ENCODE measurements at places on chromosomes 2 and 18. TPM values are rescaled to one million over a fixed set of nuclear protein-coding genes. Genes with fewer than 3 reads are reported as not detected.

The PLGLB1 gene
- 0.20 TPM for total RNA-seq

- no peak overlapping the region for H3K27ac ChIP-seq
- no peaks in the 10 kb centered on the region for H3K27me3 ChIP-seq
- H3K36me3 ChIP-seq = 0 out of 3 replicates have a peak, but pooled peaks cover 11% of the 10 kb centered on the region
- H3K4me3 ChIP-seq = no peak overlapping the region
- peaks cover 10% of the 10 kb centered on the region for H3K4me1 ChIP-seq
Measured at GRCh38 chr18:80154293-80154692, 45.2 kb downstream of the ADNP2 start.

GRCh38 chr18:12441475-12442034 lies 33.8 kb downstream of the PRELID3A start:
- no peak overlapping the region for H3K27ac ChIP-seq
- H3K36me3 ChIP-seq = no peaks in the 10 kb centered on the region
- no peaks in the 10 kb centered on the region for H3K4me1 ChIP-seq

DNA sequence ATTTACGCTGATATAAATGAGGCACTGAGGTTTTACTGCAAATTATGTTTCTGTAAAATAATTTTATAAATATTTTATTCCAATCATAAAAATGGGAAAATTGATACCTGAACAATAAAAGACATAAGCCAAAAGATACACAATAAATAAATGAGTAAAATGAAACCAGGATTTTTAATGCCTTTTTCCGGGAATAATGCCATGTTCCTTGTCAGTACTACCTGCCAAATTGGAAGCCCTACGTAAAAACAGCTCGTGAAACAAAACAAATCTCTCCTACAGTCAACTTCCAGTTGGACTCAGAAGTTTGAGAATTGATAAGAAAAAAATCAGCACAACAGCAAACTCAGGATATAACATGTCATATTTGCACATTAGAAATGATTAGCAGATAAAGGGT lies 18.0 kb downstream of the GALNT3 start:
- DNase-seq = no peak
- no peaks in the 10 kb centered on the region for H3K27me3 ChIP-seq
- no peaks in the 10 kb centered on the region for H3K4me1 ChIP-seq
- no peak overlapping the region for H3K27ac ChIP-seq

DNA sequence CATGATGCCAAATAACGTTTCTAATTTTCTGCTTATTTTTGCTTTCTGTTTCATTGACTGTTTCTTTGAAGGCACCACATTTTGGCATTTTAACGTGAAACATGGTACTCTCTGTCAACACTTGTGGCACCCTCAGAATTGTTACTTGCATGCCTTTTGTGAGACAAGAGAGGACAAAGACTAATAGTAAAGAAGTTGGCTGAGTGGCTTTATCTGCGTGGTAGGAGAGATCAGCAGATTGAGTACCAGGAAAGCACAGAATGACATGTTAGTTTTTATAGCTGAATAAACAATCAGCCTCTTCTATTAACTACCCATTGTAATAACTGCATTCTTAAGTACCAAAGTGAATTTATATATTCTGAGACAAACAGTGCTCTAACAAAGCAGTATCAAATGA lies 8.6 kb downstream of the ZNF638 start:
- peaks cover 8% of the 10 kb centered on the region for H3K36me3 ChIP-seq
- H3K27ac ChIP-seq = no peak overlapping the region
- no peak overlapping the region for H3K4me3 ChIP-seq
- H3K4me1 ChIP-seq = peaks cover 53% of the 10 kb centered on the region
- no peaks in the 10 kb centered on the region for H3K27me3 ChIP-seq

The ZC3H6 gene
- total RNA-seq = 0.93 TPM

- no peak for DNase-seq
- no peaks in the 10 kb centered on the region for H3K4me1 ChIP-seq
Measured at GRCh38 chr2:23589220-23589647, 204.3 kb downstream of the KLHL29 start.

The PCARE gene
- not detected for total RNA-seq

DNA sequence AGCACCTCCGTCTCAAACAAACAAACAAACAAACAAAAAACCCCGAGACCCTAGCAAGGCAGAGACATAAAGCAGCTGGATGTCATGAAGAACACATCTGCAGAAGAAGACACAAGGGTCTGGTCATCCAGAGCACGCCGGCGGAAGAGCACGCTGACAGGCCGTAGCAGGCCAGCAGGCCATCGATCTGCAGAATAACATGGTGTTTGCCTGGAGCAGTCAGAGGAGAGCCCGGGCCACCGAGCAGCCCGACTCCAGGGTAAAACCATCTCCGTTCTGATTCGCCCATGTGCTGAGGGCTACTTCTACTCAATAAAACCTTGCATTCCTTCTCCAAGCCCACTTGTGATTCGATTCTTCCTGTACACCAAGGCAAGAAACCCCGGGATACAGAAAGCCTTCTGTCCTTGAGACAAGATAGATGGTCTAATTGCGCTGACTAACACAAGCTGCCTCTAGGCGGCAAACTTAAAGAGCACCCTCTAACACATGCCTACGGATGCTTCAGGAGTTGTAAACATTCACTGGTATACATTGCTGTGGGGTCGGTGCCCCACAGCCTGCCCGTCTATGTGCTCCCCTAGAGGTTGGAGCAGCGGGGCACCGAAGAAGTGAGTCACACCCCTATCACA lies 549.8 kb upstream of the NRXN1 start:
- no peak overlapping the region for H3K27ac ChIP-seq
- DNase-seq = no peak
- H3K27me3 ChIP-seq = no peaks in the 10 kb centered on the region
- no peaks in the 10 kb centered on the region for H3K36me3 ChIP-seq
- H3K4me3 ChIP-seq = no peak overlapping the region
- H3K4me1 ChIP-seq = no peaks in the 10 kb centered on the region

The HOXD8 gene
- not detected for total RNA-seq

- DNase-seq = no peak
- no peaks in the 10 kb centered on the region for H3K27me3 ChIP-seq
- no peaks in the 10 kb centered on the region for H3K4me1 ChIP-seq
- no peak overlapping the region for H3K27ac ChIP-seq
- H3K36me3 ChIP-seq = no peaks in the 10 kb centered on the region
- no peak overlapping the region for H3K4me3 ChIP-seq
Measured at GRCh38 chr2:154386186-154386585, 312.3 kb upstream of the KCNJ3 start.
